Myometrial cell (primary cell): ENCODE measurements at places on chromosomes 5 and 9. TPM values are rescaled to one million over a fixed set of nuclear protein-coding genes. Genes with fewer than 3 reads are reported as not detected.

Gene OBP2B
- not detected in 2 replicates for total RNA-seq

Gene TRIM41
- 9.9 and 14.7 TPM in 2 replicates for total RNA-seq

Gene CBY3
- not detected in 2 replicates for total RNA-seq

Gene ZFP62
- total RNA-seq: 2.9 and 6.9 TPM in 2 replicates

Gene SPOUT1
- total RNA-seq: 25.4 and 31.0 TPM in 2 replicates

Gene IL5
- not detected in 2 replicates for total RNA-seq

Gene SGTB
- 15.6 and 26.6 TPM in 2 replicates for total RNA-seq

Gene GNA14
- total RNA-seq: not detected in 2 replicates

Gene POU5F2
- under 0.01 TPM in 1 of 2 replicates, not detected in the other for total RNA-seq

Gene ADAMTSL2
- not detected in 2 replicates for total RNA-seq

Gene BHMT2
- 8.9 and 9.2 TPM in 2 replicates for total RNA-seq

Gene TAF11L10
- not detected in 2 replicates for total RNA-seq

Gene SH3RF2
- total RNA-seq: 0.53 TPM in 1 of 2 replicates, not detected in the other

Gene CAMK4
- 5.2 and 10.5 TPM in 2 replicates for total RNA-seq

Gene NDUFS6
- total RNA-seq: 56.7 and 66.0 TPM in 2 replicates

Gene ANGPTL2
- 3.0 and 4.3 TPM in 2 replicates for total RNA-seq

Gene PLK2
- total RNA-seq: 190 and 202 TPM in 2 replicates

Gene SEMA5A
- total RNA-seq: 2.1 and 5.8 TPM in 2 replicates

Gene CRHBP
- total RNA-seq: not detected in 2 replicates

Gene SPATA31D3
- total RNA-seq: not detected in 2 replicates

Gene SNX2
- total RNA-seq: 39.2 and 64.7 TPM in 2 replicates

Gene NTNG2
- under 0.01 and 0.58 TPM in 2 replicates for total RNA-seq

Gene IRX1
- total RNA-seq: not detected in 2 replicates

Gene FOXD4L4
- total RNA-seq: not detected in 2 replicates

Gene CARTPT
- total RNA-seq: not detected in 2 replicates

Gene NUP155
- total RNA-seq: 23.6 and 28.7 TPM in 2 replicates

Gene ALDH1A1
- 679 and 736 TPM in 2 replicates for total RNA-seq

Gene TMC1
- not detected in 2 replicates for total RNA-seq

Gene TRIP13
- 48.1 and 51.9 TPM in 2 replicates for total RNA-seq

Gene PCDHGA3
- 0.18 TPM in 1 of 2 replicates, not detected in the other for total RNA-seq

Gene MSX2
- 0.53 TPM in 1 of 2 replicates, not detected in the other for total RNA-seq

Gene PHF24
- total RNA-seq: not detected in 2 replicates

Gene RMI1
- 0.58 and 1.9 TPM in 2 replicates for total RNA-seq

Gene CDH18
- total RNA-seq: not detected in 2 replicates

Gene SLC36A3
- not detected in 2 replicates for total RNA-seq

Gene BRD9
- total RNA-seq: 32.6 and 34.9 TPM in 2 replicates

Gene TOR1A
- total RNA-seq: 70.7 and 101 TPM in 2 replicates

Gene NKD2
- total RNA-seq: not detected in 2 replicates

Gene ARID3C
- under 0.01 and 0.58 TPM in 2 replicates for total RNA-seq

Gene DHFR
- 57.1 and 64.2 TPM in 2 replicates for total RNA-seq

Gene HACD4
- 9.0 and 13.0 TPM in 2 replicates for total RNA-seq

Gene PPP2R2B
- 0.29 TPM in 1 of 2 replicates, not detected in the other for total RNA-seq

Gene SLC27A6
- under 0.01 and 0.18 TPM in 2 replicates for total RNA-seq

Gene GALNT12
- 8.0 and 9.2 TPM in 2 replicates for total RNA-seq

Gene NEURL1B
- 5.3 and 5.5 TPM in 2 replicates for total RNA-seq

Gene PARP8
- total RNA-seq: 1.4 and 3.2 TPM in 2 replicates

Gene INSL6
- not detected in 2 replicates for total RNA-seq

Gene SKP1
- total RNA-seq: 240 and 279 TPM in 2 replicates

Gene AQP7
- total RNA-seq: not detected in 2 replicates

Gene FCN2
- not detected in 2 replicates for total RNA-seq

Gene PAEP
- not detected in 2 replicates for total RNA-seq

Gene TMEM174
- total RNA-seq: not detected in 2 replicates

Gene TAS2R1
- total RNA-seq: not detected in 2 replicates

Gene SLIT3
- total RNA-seq: not detected in 2 replicates

Gene CERCAM
- total RNA-seq: 177 and 187 TPM in 2 replicates

Gene TMEM252
- total RNA-seq: not detected in 2 replicates

Gene PTGER4
- total RNA-seq: 21.0 and 25.5 TPM in 2 replicates

Gene NXNL2
- total RNA-seq: 1.9 and 2.6 TPM in 2 replicates
